ENCODE measurements at places on chromosomes 11 and 22.

GRCh38 chr11:12007230-12007593 lies 1.2 kb downstream of the DKK3 start:
- no peak for DNase-seq

GRCh38 chr11:14320020-14320419 lies 39.0 kb downstream of the RRAS2 start:
- no peak for DNase-seq

DNA sequence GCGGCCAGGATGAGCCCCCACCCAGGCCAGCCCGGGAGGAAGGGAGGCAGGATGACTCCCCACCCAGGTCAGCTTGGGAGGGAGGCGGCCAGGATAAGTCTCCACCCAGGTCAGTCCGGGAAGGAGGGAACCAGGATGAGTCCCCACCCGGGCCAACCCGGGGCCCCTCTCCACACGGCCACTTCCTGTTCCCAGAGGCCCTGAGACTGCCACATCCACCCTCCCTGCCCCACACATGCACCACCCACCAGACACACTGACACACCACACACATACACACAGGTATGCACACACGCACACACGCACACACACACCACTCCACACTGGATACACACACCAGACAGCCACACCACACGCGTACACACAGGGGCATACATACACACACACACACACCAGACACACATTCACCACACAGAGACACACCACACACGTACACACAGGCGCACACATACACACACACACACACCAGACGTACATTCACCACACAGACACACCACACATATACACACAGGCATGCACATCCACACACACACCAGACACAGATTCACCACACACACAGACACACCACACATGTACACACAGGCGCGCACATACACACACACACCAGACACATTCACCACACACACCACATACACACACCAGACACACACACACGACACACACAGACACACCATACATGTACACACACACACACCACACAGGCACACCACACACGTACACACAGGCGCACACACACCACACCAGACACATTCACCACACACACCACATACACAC lies 84.9 kb upstream of the PRR5 start:
- no peak for DNase-seq

GRCh38 chr11:131561501-131561900 lies 191.1 kb downstream of the NTM start:
- DNase-seq, result no peak

GRCh38 chr22:39207141-39208012 lies 37.4 kb downstream of the PDGFB start:
- DNase-seq, result peak; percentile 69

- DNase-seq, result no peak
Observed at GRCh38 chr11:33900159-33900840, 8.4 kb upstream of the LMO2 start.

- DNase-seq, result no peak
Observed at GRCh38 chr11:59173964-59174663, 2.2 kb downstream of the DTX4 start.

DNA sequence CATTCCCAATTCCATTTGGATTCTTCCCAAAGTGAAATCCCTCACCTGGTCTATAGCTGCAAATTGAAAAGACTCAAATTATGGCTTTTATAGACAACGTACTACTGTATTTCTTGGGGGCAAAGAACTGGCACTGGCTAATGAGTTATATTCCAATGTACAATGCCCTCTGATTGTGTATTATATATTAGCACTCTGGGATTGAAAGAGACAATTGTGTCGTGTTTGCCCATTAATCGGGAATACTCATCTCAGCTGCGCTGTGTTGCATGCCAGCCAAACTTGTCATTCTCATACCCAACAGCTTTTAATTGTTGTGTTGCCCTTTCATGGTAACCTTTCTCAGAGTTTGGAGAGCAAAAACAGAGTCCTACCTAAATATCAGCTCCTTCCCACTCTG lies 55.0 kb upstream of the ZBTB44 start:
- no peak for DNase-seq

DNA sequence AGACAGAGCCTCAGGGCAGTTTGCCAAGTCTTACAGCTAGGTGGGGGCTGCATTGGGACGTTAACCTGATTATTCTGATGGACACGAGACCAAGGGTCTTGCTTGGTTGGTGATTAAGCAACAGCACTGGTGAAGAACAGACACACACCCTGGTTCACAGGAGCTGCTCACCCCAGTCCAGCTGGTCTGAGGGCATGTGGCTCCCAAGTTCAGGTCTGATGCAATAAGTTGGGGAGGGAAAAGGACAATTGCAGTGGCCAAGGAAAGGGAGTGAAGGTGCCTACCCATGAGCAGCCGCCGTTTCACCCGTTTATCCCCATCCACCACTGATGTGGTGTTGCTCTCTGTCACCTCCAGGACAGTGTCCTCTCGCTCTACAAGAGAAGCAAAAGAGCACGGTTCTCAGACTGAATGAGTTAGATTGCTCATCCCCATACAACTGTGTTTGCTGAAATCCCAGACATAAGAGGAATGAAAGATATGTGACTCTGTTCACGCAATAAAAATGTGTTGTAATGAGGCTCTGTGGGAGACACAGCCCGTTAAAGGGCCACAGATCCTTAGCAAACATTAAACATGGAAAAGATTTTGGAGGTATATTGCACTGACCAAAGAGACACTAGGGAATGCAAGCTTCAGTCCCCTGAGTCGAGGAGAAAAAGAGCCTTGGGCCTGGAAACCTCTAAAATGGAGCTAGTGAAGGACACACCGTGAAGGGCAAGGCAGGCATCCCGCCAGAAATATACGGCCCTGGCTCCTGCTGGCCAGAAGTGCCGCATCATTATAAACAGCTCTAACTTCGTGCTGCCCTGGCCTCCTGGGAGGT lies 25.6 kb downstream of the SCUBE2 start:
- DNase-seq, result no peak

- peak; percentile 79 for DNase-seq
Observed at GRCh38 chr11:13944911-13945425, 17.6 kb upstream of the SPON1 start.

GRCh38 chr11:118290923-118291322 lies 13.6 kb upstream of the CD3E start:
- peak; percentile 30 for DNase-seq

DNA sequence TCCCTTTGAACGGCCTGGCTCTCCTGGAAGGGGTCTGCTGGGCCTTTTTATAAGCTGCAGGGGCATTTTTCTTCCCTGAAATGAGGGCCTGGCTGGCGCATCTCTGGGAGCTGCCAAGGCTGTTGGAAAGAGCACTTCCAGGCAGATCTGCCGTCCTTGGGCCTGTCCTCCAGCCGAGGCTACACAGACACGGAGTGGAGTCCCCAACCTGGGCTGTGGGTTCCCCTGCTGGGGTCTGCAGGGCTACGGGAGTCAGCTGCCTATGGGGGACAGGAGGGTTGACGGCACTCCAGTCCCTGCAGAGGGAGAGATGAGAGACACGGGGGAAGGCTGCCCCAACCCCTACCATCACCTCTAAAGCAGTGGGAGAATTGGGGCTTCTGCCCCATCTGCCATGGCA lies 606.6 kb downstream of the TBC1D22A start:
- no peak for DNase-seq

GRCh38 chr11:90593099-90593498 lies 370.2 kb upstream of the CHORDC1 start:
- no peak for DNase-seq

GRCh38 chr11:86214710-86215109 lies 29.8 kb upstream of the EED start:
- DNase-seq, result no peak

DNA sequence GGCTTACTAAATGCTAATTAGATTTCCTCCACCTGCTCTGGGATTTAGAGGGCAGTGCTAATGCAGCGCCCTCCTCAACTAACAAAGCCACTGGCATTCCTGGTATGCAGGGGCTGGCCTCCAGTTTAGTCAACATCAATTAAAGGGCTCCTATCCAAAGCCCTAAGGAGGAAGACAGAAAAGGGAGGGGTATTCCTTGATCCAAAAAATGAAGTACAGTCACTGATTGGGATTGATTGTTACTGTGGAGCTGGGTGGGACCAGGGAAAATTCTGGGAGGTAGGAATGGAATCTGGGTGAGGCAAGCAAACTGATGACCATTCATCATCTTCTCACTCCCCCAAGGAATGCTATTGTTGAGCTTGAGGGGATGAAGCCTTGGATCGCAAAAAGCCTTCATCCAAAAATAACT lies 52.2 kb downstream of the GAB2 start:
- DNase-seq, result peak; percentile 78

DNA sequence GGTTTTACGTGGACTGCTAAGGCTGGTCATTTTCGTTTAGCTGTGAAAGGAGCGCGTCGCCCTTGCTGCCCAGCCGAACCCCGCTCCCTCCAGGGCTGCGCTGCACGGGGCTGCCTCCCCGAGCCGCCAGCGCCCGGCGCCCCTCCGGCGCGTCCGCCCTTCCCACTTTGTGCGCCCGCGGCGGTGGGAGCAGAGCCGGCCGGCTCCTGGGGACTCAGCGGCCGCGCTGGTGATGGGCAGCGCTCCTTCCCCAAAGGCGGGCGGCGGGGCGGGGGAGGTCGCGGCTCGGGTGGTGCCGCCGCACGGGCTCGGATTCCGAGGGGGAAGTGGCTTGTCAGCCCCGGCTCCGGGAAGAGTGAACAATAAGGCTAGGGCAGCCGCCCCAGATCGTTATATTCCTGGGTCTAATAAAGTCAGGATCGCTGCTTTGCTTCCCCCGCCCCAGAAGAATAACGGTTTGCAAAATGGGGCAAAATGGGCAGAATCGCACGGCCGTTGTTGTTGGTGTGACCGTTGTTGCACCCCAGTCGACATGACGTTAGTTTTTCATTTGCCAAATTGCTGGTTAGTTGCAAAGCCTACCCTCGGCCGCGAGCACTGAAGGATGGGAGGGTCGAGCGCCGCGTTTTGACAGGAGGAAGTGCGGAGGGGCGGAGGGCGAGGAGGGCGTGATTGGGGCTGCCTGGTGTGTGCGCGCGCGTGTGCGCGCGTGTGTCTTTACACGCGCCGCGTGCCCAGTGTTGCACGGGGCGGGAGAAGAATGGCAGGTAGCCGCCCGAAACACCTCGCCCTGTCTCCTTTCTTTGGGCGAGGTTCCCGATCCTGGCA lies 745 bp downstream of the NCAM1 start:
- DNase-seq, result peak; percentile 93

- DNase-seq, result no peak
Observed at GRCh38 chr11:35359321-35360054, 59.9 kb downstream of the SLC1A2 start.

DNA sequence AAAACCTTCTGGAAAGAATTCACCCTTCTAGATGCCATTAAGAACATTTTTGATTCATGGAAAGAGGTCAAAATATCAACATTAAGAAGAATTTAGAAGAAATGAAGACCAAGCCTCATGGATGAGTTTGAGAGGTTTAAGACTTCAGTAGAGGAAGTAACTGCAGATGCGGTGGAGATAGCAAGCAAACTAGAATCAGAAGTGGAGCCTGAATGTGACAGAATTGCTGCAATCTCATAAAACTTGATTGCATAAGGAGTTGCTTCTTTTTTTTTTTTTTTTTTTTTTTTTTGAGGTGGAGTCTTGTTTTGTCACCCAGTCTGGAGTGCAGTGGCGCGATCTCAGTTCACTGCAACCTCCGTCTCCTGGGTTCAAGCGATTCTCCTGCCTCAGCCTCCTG lies 51.6 kb downstream of the MS4A13 start:
- no peak for DNase-seq

- DNase-seq, result no peak
Observed at GRCh38 chr22:19525116-19525660, 978 bp upstream of the CLDN5 start.

GRCh38 chr22:45997777-45998637 lies 21.0 kb upstream of the WNT7B start:
- DNase-seq, result peak; percentile 92

DNA sequence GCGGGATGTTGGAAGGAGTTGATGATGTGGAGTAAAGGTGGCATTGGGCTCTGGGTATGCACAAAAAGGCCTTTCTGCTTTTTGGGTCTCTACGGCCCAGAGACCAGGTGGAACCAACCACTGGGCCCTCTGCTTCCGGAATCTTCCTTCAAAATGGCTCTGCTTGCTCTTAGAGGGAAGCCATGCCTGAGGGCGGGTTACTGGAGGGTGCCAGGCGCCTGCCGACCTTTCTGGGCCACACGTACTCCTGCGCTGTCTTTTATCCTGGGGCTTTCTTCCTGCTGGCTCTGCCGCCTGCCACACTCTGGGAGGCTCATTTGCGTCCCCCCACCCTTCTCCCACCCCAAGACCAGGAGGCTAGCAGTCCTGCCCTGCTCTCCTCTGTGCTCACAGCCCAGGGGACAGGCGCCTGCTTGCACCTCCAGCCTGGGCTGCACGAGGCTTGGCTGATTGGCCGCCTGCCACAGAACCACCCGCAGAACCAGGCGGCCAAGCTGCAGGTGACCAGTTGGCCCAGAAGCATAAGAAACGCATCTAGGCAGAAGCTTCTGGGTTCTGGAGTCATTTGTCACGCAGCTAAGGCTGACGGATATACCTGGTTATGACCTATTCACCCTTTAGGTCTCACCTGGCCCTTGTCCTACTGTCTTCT lies 536.9 kb downstream of the TBC1D22A start:
- DNase-seq, result no peak

DNA sequence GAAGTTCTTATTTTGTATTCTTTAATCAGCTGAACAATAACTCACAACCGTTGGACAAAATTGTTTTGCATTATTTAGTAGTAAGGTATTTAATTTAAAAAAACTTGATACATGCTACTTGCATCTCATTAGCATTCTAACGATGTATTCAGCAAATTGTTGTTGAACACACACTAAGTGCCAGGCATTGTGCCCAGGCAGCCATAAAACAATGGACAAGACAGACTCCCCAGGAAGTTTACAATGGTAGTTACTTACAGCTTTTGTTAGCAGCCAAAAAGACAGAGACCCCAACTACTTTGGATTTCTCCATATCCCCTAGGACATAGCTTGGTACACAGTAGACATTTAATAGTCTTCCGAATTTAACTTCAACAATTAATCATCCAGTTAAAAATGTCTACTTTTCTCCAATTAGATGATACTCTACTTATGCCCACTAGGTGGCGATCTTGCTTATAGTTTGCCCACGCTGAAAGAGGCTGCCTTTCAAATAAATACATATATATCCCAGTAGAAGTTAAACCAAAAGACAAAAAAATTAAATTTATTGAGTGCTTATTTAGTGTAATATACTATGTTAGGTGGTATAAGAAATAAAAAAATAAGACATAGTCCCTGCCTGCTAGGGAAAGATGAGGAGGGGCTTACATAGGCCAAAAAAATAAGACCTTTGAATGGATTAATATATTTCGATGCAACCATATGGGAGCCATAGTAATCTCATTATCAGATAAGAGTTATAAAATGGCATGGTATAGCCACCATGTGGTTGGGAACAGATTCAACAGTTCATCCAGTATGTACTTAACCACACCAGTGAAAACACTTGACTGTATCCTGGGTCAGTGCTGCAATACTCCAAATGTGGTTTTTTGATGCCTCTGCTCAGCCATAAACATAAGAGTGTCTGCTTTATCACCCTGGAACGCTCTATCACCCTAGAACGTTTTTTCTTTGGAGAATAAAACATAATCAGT lies 2.0 kb upstream of the FJX1 start:
- DNase-seq, result peak; percentile 86

- no peak for DNase-seq
Observed at GRCh38 chr22:50696251-50696798, 23.7 kb downstream of the SHANK3 start.

- DNase-seq, result no peak
Observed at GRCh38 chr11:64266339-64266738, 15.0 kb downstream of the PLCB3 start.

All from NCI-H69 (cell line).